Activated CD8-positive, alpha-beta T cell treated with anti-CD3 and anti-CD28 coated beads, Interleukin-2, amount 10 ng/mL, durations not matched to agents 7 days and 5 days (primary cell): ENCODE measurements at places on chromosomes 16 and 17. TPM values are rescaled to one million over a fixed set of nuclear protein-coding genes. Genes with fewer than 3 reads are reported as not detected.

TERB1 gene
- total RNA-seq, result not detected

DNA sequence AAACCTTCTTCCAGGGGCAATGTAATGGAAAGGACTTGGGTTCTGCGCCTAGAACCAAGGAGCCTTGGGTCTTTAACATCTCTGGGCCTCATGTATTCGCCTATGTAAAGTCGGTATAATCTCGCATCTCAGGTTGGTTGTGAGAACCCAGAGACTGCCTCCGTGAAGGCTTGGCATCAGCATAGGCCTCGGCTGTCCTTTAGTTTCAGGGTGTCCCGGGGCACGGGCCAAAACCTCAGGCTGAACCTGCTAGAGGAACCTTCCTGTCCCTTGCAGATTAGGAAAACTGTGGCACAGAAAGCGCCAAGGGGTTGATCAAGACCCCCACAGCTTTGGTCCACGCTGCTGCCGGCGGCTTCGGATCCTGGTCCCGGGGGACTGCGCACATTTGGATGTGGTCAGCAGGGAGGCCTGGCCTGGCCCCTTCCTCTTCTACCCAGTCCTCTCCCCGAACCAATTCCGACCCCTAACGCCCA, 772 bp upstream of the PHAF1 start:
- H3K4me1 ChIP-seq, result peaks cover 28% of the 10 kb centered on the region
- no peaks in the 10 kb centered on the region for H3K27me3 ChIP-seq
- H3K4me3 ChIP-seq, result peak overlapping the region; percentile 93
- peak overlapping the region; percentile 63 for H3K27ac ChIP-seq

DNA sequence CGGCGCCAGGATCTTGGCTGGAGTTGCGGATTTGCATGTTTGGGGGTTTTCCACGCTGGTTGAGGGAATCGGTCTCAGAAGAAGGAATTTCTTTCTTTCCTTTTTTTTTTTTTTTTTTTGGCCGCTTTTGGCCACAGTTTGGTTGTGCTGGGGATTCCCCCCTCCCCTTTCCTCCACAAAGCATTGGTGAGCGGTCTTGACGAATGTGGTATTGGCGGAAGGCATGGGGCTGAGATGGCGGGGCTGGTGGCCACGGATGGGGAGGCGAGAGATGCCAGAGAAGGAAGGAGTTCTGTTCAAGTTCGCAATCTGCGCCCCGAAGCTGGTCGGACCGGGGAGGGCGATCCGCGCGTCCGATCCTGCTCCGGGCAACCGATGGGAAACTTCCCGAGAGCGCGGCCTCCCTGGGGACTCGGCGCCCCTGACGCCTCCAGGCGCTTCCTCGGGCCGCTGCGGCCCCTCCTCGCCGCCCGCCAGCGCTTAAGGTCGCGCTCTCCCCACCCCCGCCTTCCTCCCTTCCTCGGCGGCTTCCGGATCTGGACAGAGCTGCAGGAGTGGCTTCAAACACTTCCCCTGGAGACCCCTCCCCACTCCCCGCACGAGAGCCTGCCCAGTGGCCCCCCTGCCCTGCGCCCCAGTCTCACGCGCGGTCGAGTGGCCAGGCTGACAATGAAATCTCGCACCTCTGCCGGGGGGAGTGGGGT, 43.2 kb downstream of the RAI1 start:
- H3K4me3 ChIP-seq, result peak overlapping the region; percentile 64
- peaks cover 12% of the 10 kb centered on the region for H3K36me3 ChIP-seq
- no peak overlapping the region for H3K27ac ChIP-seq
- H3K27me3 ChIP-seq, result peaks cover 37% of the 10 kb centered on the region
- peaks cover 42% of the 10 kb centered on the region for H3K4me1 ChIP-seq
- DNase-seq, result peak; percentile 47

GRCh38 chr17:45081047-45081703, 20.1 kb downstream of the NMT1 start:
- H3K4me3 ChIP-seq, result no peak overlapping the region
- no peak overlapping the region for H3K27ac ChIP-seq
- peaks cover 35% of the 10 kb centered on the region for H3K36me3 ChIP-seq
- H3K4me1 ChIP-seq, result peaks cover 11% of the 10 kb centered on the region
- no peak for DNase-seq

GP1BA gene
- total RNA-seq, result not detected

DPEP3 gene
- total RNA-seq, result not detected

DNA sequence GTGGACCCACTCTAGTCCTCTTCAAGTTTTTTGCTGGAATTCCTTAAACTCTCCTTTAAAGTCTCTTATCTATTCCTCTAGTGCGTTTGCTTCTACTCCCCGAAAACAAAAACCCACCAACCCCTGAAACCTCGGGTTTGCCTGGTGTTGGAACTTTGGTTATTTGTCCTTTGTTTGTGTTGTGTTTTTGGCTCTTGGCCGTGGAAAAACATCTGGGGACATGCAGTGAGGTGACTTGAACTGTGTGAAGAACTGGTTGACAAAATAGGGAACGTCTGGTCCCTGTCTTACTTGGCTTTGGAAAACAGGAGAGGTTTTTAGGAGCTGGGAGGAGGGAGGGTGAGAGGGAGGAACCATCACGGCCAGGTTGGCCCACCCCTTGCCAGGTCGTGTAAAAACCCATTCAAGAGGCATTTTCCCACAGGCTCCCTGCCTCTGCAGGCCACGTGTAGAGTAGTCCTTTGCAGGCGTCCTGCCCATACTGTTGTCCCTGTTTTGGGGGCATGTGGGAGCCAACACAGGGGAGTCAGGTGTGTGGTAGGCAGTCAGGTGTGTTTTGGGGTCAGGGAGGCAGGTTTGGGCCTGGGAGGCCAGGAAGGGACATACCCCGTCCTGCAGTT, 169.3 kb downstream of the RAB11FIP4 start:
- H3K4me3 ChIP-seq, result peak overlapping the region; percentile 22
- H3K36me3 ChIP-seq, result no peaks in the 10 kb centered on the region
- no peak for DNase-seq
- peaks cover 18% of the 10 kb centered on the region for H3K27me3 ChIP-seq
- peaks cover 6% of the 10 kb centered on the region for H3K4me1 ChIP-seq

DNA sequence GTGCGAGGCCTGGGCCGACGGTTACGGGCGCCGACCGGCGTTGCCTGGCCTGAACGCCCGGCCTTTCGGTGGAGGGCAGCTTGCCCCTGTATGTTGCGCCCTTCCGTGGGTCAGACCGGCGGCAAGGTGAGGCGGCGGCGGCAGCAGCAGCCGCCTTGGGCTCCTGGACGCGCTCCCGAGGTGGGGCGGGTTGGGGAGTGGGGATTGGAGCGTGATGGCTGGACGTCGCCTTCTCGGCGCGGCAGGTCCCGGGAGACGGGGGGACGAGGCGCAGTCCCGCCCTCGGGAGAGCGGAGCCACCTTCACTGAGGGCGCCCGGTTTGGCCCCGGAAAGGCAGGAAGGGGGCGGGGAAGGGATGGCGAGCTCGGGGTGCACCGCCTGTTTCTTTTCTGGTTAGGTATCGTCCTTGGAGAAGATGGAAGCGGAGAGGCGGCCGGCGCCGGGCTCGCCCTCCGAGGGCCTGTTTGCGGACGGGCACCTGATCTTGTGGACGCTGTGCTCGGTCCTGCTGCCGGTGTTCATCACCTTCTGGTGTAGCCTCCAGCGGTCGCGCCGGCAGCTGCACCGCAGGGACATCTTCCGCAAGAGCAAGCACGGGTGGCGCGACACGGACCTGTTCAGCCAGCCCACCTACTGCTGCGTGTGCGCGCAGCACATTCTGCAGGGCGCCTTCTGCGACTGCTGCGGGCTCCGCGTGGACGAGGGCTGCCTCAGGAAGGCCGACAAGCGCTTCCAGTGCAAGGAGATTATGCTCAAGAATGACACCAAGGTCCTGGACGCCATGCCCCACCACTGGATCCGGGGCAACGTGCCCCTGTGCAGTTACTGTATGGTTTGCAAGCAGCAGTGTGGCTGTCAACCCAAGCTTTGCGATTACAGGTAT, 671 bp downstream of the DGKE start:
- peak; percentile 85 for DNase-seq
- H3K27me3 ChIP-seq, result no peaks in the 10 kb centered on the region
- H3K4me3 ChIP-seq, result peak overlapping the region; percentile 94
- H3K36me3 ChIP-seq, result peaks cover 59% of the 10 kb centered on the region
- H3K27ac ChIP-seq, result peak overlapping the region; percentile 95
